ENCODE measurements at places on chromosomes 12 and 14.
A peak's percentile ranks its signal among the peaks of the same experiment; 100 is the strongest.

GRCh38 chr12:109197327-109197726 lies 80.9 kb downstream of the ACACB start:
- no peak for DNase-seq

GRCh38 chr12:132279184-132279889 lies 50.1 kb downstream of the GALNT9 start:
- no peak for DNase-seq

DNA sequence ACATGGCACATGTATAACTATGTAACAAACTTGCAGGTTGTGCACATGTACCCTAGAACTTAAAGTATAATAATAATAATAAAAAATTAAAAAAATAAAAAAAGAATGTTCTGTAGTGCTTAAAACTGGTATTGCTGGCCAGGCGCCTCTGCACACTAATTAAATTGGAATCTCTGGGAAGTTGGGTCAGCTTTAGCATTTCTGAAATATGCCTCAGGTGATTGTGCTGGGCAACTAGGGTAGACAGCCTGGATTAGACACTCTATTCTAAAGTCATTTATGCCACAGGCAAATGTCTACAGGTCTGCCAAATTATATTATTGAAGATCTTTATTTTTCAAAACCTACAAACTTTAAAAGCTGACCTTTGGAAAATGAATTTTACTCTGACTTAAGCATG lies 55.3 kb downstream of the PPM1H start:
- no peak for DNase-seq

DNA sequence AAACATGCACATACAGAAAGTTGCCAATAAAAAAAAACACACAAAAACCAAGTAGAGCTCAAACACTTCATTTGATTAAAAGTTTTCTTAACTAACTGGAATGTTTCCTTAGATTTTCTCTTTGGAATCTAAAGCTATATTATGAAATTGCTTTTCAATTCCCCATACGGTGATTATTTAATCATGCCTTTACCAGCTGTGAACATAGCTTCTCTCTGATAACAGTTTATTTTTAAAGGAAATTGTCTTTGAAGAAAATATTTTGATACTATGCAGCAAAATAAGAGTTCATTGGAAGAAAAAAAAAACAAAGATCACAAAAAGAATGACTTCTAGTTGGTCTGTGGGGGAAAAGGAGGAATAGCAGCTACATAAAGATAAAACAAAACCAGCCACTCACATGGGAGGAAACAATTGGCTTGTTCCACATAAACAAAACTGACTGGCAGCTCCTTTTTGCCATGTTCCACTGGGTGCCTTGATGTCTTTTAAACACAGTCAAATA lies 71.4 kb downstream of the BMP4 start:
- DNase-seq, result no peak

GRCh38 chr14:26896447-26896846 lies 298.6 kb upstream of the NOVA1 start:
- DNase-seq, result no peak

GRCh38 chr14:90759370-90760077 lies 56.7 kb downstream of the TTC7B start:
- DNase-seq, result peak; percentile 61

DNA sequence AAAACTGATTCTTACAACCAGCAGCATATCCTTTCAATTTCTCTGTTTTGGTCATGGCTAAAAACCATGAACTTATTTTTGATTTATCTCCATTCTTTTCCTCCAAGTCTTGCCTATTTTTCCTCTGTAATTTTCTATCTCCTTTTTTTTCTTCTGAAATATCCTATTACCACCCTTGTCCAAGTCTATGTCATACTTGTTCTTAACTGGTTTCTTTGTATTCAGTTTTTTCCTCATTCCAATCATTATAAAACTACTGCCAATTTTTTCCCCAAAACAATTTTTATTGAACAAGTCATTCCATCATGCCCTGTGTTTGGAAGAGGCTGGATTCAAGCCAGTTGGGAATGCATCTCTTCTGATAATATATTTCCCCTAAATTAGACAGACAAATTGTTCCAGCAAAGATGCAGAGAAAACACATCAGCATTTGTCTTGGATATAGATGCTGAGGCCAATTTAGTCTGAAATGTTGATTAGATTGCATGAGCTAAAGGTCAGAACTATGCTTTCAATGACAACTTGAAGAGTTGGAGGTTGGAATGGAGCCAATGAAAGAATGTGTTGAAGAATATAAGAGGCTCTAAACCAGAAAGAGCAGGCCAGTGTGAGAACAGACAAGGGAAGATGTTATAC lies 30.7 kb downstream of the OTOGL start:
- no peak for DNase-seq

DNA sequence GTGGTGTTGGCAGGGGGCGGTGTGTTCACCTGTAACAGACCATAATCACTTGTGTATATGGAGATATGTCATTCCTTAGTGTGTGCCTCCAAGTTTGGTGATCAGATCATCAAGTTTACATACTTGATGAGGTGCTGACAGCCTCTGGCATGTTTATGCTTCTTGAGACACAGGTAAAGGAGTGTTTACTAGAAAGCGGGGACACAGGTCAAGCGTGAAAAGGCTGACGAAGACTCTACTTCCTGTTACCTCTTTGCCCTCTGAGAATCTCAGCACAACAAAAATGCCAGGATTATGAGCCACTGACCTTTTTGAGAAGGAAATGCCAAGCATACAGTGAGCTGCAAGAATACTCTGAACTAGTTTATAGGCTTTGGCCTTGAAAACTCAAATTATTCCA lies 29.6 kb downstream of the PRDM4 start:
- DNase-seq, result peak; percentile 29

DNA sequence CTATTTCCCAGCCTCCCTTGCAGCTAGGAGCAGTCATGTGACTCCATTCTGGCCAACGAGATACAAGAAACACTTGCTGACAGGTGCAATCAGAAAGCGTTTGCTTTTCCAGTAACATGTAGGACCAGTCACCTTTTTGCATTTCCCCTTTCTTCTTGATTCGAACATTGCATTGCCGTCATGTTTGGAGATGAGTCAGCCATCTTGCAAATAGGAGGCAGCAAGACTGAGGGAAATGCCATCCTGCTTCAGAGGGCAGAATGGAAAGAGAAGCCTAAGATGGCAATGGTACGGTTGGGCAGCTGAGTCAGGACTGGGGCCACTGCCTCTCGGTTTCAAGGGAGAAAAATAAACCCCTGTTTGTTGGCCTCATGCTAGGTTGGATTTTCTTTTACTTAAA lies 34.5 kb upstream of the GPR132 start:
- peak; percentile 14 for DNase-seq

GRCh38 chr12:53989227-53990113 lies 4.5 kb downstream of the HOXC10 start:
- peak; percentile 78 for DNase-seq

DNA sequence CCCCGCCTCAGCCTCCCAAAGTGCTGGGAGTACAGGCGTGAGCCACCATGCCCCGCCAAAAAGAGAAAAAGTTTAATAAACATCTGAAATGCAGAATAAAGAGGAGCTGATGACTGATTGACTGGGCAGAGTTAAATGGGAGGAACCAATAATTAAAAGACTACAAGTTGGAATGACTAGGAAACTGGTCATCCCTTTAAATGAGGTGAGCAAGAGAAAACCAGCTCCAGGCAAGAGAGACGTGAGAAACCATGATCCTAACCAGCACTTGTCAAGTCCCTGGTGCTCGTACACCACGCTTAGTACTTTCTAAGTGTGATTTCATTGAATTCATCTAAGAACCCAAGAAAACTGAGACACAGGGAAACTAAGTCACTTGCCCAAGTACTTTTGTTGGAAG lies 47.9 kb downstream of the MAP1LC3B2 start:
- no peak for DNase-seq

- no peak for DNase-seq
Observed at GRCh38 chr12:76003355-76003638, 28.3 kb downstream of the PHLDA1 start.

GRCh38 chr14:74875941-74876913 lies at the start of gene PROX2:
Gene PROX2, minus strand, starts transcription at chr14:74876145. Its CDS starts 12,311 bp downstream, at chr14:74863834.
- no peak for DNase-seq

DNA sequence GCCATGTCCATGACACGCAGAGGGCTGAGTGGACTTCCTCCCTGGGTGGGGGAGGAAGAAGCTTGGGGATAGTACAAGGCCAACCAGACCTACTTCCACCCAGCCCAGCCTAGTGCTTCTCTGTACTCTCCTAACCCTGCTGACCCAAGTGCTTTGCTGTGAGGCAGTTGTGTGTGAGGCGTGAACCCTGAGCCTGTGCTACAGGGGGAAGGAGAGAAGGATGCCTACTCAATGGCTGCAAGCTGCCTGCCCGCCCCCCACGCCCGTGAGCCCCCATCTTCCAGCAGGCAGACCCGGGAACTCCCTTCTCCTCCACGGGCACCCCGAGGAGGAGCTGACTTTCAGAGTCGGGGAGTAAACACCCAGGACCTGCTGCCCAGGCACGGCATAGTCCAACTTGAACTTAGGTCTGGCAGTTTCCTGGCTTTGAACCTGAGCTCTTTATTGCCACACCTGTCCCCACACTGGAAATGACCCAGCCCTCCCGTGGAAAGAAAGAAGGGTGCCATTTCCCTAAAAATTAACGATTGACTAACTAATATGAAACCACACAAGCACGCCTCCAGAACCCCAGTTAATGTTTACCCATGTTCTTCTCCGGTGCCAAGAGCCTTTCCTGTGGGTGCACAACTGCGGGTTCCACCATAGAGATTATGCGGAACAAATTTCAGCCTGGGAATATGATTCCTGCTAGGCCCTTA lies 10.8 kb downstream of the ALDH2 start:
- DNase-seq, result no peak

- DNase-seq, result no peak
Observed at GRCh38 chr12:100274291-100274690, 7.3 kb downstream of the SCYL2 start.

DNA sequence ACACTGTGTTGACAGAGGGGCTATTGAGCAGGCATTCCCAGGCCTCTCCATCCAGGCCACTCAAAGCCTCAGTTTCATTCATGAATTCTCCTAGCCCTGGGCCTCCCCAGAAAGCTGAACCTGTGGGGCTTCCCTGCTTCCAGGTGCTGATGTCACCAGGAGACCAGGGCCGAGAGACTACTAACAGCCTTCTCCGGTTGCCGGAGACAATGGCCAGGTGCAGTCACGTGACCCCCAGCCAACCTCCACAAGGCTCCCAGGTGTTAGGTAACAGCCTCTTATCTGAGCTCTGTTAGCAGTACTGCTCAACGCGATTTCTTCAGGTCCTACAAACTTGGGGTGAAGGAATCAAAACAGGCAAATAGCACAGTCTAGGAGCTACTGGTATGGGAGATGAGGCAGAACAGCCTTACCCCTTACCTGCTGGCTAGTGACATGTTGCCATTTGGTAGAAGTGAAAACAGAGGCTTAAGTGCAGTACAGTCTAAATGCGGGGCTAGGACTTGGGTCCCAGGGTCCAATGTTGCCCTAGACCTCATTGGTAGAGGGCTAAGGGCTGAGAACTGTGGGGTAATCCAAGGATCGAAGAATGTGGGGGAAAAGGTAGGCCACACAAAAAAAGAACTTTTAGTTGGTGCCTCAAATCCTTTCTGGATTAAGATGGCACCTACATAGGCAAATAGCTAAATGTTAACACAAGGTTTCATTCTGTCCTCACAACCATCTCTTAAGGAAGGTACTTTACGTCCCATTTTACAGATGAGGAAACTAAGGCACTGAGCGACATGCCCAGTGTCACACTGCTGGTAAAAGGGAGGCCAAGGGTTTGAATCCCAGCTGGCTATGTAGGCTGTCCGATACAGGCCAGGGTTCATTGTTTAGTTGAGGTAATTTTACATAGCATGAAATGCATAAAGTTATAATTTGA lies 3.8 kb downstream of the CCDC88C start:
- DNase-seq, result no peak

GRCh38 chr12:94145191-94145983 lies 3.0 kb upstream of the PLXNC1 start:
- DNase-seq, result no peak

- DNase-seq, result no peak
Observed at GRCh38 chr12:53599579-53599978, 26.6 kb downstream of the ATF7 start.

DNA sequence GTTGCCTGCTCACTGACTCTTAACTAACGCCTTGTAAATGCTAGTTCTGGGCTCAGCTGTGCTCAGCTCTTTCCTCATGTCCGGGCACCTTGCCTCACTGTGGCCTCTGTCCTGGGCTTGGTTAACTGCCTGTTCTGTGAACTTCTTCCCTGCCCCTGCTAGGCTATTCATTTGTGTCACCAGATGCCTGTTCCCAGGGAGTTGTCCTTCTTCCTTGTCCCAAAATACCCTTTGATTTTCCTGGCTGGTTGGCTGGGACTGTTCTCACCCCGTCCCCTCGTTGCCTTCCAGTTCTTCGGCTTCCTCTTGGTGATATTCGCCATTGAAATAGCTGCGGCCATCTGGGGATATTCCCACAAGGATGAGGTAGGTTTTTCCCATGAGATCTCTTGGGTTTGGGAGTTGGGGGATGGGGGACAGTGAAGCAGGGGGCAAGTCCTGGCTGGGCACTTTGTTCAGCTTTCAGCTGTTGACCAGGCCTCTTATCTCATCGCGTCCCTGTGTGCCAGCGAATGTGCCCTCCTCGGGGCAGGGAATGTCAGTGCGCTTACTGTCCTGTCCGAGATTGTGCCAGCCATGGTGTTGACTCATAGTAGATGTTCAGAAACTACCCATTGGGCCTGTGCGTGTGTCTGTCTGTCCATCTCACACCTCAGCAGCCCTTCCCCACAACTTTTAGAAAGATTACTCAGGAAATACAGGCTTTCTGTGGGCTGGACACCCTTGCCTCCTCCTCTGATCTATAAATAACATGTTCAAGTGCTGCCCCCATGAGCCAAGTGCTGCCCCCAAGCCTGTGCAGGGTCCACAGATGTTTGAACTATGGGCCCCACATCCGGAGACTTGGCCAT lies 33.1 kb downstream of the CD9 start:
- DNase-seq, result no peak

DNA sequence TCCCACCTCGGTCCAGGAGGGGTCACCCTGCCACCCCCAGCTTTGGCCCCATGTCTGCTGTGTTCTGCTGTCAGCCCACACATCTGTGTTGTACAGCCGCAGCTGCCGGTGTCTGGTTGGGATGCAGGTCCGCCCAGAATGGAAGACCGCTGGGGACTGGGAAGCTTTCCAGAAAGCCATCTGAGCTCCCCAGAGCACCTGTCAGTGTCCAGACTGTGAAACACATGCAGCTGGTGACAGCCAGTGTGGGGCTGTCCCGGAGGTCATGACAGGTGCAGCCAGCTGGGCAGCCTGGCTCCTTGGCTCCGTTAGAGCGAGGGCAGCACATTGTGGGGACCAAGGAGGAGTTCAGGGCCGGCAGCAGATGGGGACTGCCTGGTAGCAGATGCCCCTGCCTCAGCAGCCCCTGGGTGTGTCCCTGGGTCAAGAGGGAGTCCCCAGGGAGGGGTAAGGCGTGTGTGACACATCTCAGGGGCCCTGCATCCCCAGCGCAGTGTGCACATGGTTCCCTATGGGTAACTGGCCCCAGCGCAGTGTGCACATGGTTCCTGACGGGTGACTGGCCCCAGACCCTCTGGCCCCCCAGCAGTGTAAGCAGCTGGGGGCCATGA lies 16.4 kb downstream of the CEP170B start:
- peak; percentile 30 for DNase-seq

DNA sequence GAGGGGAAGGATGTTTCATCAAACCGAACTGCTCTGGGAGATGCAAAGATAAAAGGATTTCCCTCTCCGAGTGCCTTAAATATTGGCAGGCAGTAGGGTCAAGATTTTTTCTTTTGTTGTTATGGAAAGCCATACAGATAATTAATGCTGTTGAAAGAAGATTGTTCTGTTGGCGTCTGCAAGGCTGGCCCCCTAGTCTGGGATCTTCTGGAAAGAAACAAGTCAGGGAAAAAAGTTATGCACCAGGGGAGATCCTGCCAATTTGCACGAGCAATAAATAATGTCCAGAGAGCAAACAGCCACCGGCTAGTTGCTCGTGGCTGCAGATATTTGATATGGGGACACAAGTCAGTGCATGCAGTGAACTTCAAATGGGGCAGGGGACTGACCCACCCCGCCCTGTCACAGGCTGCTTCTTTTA lies 202.1 kb upstream of the MYL2 start:
- DNase-seq, result no peak

All from GM12865 (cell line).